CD4-positive, alpha-beta T cell treated with Interleukin-12 subunit alpha and Interleukin-12 subunit beta, for 1 hour (primary cell): ENCODE measurements at places on chromosomes 11 and 22.

DNA sequence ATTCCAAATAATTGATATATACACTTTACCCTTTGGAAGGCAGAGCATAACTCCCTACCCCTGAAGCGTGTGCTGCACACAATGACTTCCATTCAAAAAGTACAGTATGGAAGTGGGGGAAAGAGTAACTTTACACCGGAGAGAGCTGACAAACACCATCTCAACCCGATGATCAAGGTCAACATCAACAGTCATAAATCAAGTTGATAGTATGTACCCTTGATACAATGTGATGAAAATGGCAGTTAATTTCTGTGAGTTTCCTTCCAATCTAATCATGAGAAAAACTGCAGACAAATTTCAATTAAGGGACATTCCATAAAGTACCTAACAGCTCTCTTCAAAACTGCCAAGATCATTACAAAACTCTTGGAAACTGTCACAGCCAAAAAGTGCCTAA is 6.0 kb upstream of the DEUP1 start:
- DNase-seq: no peak

DNA sequence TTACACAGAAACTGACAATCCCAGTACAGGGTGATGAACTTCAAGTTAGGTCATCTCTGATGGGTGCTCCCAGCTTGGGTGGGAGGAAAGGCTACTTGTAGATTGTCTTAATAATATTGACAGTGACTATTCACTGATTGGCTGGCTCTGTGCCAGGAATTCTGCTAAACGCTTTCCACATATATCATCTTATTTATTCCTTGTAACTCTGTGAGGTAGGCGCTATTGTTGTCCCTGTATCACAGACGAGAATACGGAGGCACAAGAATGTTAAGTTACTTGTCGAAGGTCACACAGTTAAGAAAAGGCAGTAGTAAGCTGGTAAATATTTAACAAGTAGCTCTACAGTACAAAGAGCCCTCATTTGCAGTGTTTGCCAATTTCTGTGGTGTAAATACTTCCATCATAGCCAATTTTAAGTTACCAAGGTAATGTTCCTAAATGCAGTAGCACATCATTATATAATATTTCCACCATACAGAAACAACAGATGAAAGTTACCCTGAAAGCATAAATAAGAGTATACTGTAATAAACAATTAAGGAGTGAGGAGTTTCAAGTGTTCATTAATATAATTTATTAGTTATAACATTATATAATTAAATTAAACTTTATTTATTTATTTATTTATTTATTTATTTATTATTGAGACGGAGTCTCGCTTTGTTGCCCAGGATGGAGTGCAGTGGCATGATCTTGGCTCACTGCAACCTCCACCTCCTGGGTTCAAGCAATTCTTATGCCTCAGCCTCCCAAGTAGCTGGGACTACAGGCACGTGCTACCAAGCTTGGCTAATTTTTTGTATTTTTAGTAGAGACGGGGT is 11.5 kb upstream of the TIMP3 start:
- DNase-seq: no peak

DNA sequence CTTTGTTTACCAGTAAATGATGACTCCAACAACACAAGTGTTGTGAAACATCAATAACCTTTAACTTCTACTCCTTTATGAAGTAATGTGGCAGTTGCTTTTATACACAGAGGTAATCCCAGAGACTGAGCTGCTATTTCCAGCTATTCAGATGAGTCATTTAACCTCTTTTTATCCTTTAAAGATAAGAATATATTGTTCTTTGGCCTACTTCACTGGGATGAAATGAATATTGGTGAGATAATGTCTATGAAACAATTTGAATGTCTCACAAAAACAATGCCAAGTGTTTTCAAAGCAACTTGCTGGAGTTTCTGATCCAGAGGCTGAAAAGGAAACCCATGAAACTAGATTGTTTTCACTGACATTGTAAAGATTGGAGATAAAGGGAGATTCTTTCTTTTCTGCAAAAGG is 564.4 kb upstream of the LUZP2 start:
- DNase-seq: no peak

DNA sequence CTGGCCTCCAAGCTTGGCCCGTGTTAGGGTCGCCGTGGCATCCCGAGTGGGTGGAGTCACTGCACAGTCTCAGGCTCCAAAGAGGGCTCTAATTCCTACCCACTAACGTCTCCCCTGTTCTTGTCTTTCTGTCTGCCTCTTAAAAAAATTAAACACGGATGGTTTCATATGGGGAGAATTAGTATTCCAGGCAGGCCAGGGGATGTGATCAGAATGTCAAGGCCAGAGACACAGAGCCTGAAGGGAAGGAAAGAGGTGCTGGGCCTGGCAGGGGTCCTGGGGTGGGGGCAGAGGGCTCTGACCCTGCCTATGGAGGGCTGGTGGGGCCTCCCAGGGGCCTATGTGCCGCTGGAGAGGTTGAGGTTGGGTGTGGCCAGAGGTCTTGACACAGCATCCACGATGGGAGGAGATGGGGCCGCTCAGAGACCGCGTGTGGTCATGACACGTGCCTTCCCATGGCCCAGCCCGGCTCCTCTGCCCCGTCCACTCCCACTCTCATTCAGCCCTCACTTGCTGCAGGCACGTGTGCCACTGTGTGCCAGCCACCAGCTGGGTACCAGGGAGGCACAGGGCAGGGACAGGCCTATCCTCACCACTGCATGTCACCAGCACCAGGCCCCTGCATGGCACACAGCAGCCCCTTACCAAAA is 56.5 kb downstream of the FLRT1 start:
- no peak for DNase-seq

GRCh38 chr11:58659910-58660570 is 37.6 kb downstream of the CNTF start:
- no peak for DNase-seq

- DNase-seq: no peak
These were observed 29.9 kb upstream of the RAPSN start for GRCh38 chr11:47478651-47479329.

DNA sequence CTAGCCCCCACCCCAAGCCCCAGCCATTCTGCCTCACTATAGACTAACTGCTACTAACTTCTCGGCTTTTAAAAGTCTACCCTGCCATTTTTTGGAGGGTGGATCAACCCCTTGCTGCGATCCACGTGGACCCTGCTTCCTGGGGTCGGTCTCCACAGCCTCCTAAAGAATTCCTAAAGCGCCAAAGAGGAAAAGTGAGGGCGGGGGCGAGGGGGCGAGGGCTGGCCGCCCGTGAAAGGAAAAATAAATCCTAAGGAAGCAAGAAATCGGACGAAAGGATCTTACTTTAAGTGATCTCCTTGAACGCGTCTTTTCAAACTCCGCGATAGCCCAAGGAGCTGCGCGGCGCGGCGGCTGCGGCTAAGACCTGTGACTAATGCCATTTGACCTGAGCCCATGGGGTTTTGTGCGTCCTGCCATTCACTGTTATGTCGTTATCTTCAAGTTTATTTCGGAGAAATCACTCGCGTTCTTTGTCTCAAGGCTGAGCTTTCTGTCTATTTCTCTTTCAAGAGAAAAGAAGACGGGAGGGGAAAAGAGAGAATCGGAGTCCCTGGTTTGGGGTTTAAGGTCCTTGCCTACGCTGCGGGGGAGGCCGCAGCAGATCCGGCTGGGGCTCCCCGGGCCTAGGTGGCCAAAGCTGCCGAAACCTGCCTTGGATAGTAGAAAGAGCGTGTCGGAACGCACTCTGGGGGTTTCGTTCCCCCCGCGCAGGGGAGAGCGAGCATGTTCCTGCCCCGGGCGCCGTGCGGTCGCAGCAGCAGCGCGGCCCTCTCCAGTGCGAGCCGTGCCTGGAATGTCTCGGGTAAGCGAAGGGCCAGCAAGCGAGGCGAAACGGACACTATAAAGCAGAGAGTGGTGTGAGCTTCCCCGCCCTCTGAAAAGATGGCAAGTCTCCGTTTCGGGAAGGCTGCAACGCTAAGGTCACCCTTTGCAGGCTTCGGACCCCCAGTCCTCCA is 2.8 kb upstream of the DBX1 start:
- no peak for DNase-seq

DNA sequence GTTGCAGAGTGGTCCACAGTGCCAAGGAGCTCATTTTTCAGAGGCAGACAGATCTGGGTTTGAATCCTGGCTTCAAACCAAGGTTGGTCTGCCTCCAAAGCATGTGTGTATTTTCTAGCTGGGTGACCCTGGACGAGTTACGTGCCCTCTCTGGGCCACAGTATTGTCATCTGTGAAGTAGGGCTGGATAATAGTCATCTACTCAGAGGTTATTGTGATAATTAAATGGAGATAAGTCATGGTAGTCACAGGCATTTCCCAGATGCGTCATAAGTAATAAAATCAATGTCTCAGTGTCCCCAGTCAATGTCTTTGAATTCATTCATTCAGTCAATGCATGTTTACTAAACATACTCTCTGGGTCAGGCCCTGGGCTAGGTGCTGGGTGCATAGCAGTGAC is 8.6 kb downstream of the OMP start:
- DNase-seq: no peak

DNA sequence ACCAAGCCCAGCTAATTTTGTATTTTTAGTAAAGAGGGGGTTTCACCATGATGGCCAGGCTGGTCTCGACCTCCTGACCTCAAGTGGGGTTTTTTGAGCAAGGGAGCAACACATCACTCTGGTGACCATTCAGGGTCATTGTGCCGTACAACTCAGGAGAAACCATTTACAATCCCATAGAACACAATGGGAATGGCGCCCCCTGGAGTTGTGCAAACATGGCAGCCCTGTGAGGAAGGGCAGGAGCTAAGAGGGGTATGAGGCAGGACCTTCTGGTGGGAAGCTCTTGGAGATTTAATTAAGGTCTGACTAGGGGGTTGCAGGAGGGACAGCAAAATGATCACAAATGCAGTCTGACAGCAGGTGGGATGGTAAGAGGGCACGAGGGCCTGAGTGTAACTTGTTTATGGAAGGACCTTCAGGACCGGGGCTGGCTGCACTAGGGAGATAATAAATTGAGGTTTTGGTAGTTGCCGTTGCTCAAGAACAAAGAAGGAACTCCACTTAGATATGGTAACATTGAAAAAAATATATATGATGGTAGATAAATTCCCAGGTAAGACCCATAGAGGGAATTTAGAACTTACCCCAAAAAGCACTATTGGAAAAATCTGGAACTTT is 9.1 kb upstream of the CSF2RB start:
- no peak for DNase-seq

GRCh38 chr22:34804604-34805003 is 261.4 kb upstream of the ISX start:
- DNase-seq: no peak

DNA sequence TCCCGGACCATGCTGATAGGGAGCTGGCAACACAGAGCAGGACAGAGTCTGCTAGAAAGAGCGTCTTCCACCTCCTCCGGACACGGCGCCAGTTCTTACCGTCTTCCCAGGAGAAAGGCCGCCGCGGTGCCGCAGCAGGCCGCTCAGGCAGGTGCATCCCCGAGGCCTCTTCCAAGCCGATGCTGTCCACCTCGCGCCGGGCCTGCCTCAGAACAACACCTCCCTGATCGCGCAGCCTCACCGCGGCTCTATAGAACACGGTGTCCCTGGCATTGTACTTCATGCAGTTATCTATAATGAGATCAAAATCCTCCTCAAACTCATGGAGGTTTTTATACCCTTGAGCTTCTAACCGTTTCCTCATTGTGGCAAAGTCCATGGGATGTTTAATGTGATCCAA is 30.0 kb downstream of the BRD1 start:
- no peak for DNase-seq

DNA sequence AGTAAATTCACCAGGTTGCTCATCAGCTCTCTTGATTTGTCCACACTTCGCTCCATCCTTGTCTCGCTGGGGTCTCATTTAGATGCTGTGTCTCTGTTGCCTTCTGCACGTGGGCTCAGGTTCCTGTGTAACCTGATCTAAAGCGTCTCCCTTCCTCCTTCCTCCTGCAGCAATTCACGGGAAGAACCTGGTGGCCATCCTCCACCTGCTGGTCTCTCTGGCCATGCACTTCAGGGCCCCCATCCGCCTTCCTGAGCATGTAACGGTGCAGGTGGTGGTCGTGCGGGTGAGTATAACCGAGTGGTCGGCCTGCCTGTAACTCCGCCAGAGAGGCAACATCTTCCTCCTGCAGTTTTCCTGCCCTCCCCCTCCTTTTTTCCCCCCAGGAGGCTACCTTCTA is 48.0 kb upstream of the PARVG start:
- DNase-seq: no peak

- no peak for DNase-seq
These were observed 63.7 kb downstream of the PPFIBP2 start for GRCh38 chr11:7577291-7578190.

- no peak for DNase-seq
These were observed 34.7 kb downstream of the CTTN start for GRCh38 chr11:70433038-70433437.

DNA sequence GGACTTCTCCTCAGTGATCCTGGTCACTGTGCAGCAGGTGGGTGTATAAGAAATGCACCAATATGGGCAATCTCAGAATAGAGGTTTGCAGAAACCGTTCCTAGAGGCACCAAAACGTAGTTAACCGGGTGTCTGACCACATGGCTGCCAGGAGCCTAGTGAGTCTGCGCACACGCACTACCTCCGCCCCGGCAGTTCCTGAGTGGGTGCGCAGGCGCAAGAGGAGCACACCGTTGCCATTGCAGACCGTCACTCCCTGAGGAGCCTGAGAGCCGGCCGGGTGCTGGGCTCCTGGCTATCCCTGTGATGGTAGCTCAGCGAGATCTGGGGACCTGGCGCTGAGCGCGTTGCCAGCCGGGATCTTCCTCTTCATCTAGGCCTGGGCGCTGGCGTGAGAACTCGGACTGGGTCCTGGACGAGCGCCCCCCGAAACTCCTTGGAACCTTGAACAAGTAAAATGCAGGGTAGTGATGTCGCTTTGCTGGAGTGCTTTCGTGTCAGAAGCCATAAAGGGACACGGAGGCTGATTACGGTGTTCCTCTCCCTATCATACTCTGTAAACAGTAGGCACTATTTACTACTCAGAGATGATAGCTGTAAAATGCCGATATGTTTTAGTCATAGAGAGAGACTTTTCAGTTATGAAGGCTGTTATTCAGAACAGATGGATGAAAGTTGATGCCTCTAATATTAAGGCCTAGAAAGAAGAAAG is at the start of gene MS4A13:
Gene MS4A13, plus strand, starts transcription at position 249 of the 712 bp plus-strand sequence. CDS start 2,692 bp downstream, outside the sequence.
- no peak for DNase-seq

- no peak for DNase-seq
These were observed 18.4 kb upstream of the PITPNB start for GRCh38 chr22:27937453-27937852.

GRCh38 chr11:97990162-97990920 is 1030.4 kb upstream of the CNTN5 start:
- DNase-seq: no peak
